ENCODE measurements at places on chromosomes 5 and 9.

GRCh38 chr5:7846327-7846726, 4.6 kb downstream of the CFAP90 start:
- no peak for DNase-seq

GRCh38 chr5:125026867-125027731, 280.7 kb upstream of the ZNF608 start:
- DNase-seq, result no peak

DNA sequence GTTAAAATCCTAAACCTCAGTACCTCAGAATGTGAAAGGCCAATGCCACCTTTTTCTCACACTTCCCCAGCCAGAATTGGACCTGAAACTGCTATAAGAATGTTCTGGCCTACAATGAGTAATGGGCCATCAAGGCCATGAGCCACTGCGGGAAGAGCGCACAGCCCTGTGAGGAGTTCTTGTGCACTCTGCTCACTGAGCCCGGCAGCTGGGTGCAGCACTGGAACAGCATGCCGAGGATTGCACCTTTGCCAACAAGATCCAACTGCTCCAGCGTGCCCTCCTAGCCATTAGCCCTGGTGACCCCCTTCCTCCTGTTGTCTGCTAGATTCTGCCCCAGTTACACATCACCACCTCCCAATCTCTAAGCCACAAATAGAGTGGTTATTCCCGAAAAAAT, 758.1 kb downstream of the PRELID2 start:
- no peak for DNase-seq

- DNase-seq, result no peak
Observed at GRCh38 chr5:73652391-73652790, 26.4 kb downstream of the ARHGEF28 start.

DNA sequence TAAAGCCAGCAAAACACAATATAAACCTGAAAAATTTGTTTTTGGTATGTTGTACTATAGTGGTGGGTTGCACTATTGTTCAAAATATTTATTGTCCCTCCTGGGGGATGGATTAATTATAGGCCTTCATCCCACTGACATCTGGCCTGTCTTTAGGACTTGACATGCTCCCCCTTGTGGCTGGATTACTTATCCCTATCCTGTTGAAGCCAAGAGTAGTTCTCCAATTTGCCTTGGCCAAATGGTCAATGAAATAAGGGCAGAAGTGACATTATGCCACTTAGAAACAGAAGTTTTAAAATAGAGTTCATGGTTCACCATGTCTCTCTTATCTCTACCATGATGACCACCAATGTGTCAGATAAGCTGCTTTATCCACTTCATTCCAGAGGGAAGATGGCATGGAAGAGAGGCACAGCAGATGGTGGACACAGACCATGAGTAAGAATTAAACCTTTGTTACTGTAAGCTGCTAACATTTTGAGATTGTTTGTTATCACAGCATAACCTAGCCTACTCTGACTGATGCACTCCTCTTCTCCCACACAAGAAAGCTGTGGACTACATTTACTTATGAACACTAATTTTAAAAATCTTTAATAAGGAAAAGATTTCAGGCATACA, 29.2 kb upstream of the ARHGEF28 start:
- DNase-seq, result no peak

- DNase-seq, result no peak
Observed at GRCh38 chr9:68567565-68567964, 26.9 kb upstream of the TMEM252 start.

DNA sequence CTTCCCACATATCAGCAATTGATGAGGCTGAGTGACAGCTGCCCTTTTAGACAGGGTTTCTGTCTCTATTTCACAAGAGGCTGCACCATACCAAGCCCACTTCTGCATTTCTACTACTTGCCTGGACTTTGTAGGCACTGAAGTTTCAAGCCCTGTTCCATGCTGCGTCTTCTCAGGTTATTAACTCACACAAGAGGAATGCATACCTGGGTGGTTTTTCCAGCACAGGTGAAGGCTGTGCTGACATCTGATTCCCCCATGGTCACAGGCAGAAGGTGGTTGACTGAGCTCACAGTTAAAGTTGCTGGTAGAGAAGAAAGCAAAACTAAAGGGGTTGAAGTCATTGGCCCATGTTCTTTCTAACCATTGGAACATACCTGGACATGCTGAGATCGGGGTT, 86.6 kb downstream of the MAMDC2 start:
- DNase-seq, result no peak

GRCh38 chr9:120263836-120264235, 316.1 kb downstream of the CDK5RAP2 start:
- no peak for DNase-seq

- DNase-seq, result peak; percentile 34
Observed at GRCh38 chr9:82513242-82513751, 524.7 kb downstream of the SPATA31D1 start.

GRCh38 chr5:175491223-175491622, 12.9 kb downstream of the SFXN1 start:
- DNase-seq, result no peak

GRCh38 chr5:168646335-168646734, 67.2 kb upstream of the PANK3 start:
- no peak for DNase-seq

- no peak for DNase-seq
Observed at GRCh38 chr5:177306674-177307543, 3.3 kb downstream of the PRELID1 start.

- DNase-seq, result no peak
Observed at GRCh38 chr5:60724126-60724525, 24.2 kb upstream of the DEPDC1B start.

DNA sequence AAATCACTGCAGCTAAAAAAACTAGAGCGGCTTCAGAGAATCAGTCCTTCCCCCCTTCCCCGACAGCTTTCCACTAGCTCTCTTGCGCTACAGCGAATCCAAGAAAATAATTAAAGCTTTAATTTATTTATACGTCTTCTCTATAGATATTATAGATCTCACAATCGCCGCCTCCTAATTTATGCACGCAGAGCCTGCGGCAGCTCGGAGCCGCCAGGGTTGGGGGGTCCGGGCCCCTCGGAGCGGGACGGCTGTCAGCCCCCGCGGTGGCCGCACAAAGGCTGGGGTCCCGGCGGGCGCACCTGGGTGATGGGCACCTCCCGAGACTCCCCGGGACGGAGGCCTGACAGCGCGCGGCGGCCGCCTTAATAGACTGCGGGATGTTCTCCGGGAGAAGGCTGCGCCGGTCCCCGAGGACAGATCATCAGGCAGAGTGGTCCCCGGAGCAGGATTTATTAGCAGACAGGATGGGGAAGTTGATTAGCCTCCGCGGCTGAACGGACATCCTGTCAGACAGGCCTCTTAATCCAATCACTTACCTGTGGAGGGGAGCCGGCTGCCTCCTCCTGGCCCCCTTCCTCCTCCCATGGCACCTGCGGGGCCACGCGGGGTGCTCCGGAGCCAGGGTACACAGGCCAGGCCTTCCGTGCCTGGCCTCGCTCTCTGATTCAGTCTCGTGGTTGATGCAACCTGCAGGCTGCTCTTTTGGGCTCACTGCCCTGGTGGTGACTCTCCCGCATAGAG, 166.8 kb downstream of the MELK start:
- no peak for DNase-seq

DNA sequence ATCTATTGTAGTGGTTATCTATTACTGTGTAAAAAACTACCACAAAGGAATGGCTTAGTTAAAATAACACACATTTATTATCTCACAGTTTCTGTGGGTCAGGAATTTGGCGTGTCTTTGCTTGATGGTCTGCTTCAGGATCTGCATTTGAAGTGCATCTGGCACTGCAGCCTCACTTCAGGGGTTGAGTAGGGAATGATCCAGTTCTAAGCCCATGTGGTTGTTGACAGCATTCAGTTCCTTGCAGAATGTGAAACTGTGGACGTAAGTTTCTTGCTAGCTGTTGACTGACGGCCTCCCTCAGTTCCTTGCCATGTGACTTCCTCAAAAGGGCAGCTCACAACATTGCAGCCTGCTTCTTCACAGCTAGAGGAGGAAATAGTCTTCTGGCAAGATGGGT, 2.1 kb upstream of the OGN start:
- peak; percentile 43 for DNase-seq

GRCh38 chr5:6462671-6463070, 14.0 kb downstream of the UBE2QL1 start:
- DNase-seq, result no peak

- no peak for DNase-seq
Observed at GRCh38 chr9:129326061-129327005, 148.3 kb upstream of the IER5L start.

DNA sequence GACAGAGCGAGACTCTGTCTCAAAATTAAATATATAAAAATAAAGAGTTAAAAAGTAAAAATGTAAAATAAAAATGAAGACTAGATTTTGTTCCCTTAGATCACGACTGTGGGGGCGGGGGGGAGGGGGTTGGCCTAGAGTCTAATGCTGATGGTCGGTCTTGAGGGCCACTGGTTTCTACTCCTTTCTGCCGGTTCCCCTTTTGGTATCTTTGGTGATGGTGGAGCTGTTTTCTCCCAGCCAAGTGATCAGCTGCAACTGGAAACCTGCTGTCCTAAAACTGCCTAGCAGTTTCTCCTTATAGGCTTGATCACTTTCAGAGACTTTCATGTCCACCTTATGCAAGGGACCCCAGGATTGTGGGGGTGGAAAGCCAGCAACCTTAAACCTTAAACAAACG, 1.1 kb downstream of the SRD5A1 start:
- DNase-seq, result no peak

DNA sequence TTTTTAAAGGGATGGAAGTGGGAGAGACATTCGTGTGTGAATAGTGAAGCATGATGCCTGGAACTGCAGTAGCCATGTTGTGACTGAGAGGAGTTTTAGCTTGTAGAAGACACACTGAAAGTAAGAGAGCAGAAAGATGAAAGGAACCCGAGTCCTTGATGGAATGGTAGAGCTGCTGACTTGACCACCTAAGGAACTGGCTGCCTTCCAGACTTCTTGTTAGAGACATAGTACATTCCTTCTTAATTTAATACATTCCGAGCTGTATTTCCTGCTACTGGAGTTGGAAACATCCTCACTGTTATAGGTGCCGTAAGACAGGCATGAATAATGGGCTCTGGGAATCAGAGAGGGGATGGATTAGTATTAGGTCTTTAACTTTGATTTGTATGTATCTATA, 7.4 kb downstream of the CER1 start:
- no peak for DNase-seq

- no peak for DNase-seq
Observed at GRCh38 chr5:61303346-61303745, 28.7 kb upstream of the ZSWIM6 start.

DNA sequence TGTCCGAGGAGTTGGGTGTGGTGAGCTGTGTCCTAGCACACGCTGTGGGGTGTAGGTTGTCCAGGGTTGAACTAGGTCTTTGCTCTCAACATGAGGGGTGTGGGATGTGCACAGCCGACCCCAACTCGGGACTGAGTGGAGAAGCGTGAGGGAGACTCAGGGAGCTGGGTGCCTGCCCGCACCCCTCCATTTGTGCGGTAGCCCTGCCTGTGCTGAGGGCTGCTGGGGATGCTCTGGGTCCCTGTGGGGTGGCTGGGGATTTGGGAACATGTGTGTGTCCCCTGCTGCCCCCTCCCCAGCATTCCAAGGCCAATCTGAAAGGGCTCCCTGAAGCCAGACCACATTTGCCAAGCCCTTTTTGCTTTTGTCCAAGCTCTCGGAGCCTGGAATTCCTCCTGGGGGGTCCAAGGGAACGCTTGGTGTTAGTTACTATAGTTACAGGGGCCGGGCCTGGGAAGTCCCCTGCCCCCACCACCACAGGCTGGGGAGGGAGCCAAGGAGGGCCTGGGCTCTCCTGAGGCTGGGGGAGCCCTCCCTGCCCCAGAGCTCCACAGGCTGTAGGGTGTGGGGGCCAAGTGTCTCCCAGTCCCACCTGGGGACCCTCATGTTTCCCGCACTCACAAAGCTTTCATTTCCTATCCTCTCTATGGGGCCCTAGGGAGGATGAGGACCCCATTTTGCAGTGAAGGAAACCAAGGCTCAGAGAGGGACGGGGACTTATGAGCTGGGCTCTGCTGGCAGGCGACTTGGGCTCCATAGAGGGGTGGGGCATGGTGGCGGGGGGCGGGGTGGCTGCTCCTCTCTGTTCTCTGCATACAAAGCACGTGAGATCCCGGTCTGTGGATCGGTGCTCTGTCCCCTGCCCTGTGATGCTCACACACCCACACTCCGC, 1.1 kb downstream of the CRB2 start:
- DNase-seq, result no peak

DNA sequence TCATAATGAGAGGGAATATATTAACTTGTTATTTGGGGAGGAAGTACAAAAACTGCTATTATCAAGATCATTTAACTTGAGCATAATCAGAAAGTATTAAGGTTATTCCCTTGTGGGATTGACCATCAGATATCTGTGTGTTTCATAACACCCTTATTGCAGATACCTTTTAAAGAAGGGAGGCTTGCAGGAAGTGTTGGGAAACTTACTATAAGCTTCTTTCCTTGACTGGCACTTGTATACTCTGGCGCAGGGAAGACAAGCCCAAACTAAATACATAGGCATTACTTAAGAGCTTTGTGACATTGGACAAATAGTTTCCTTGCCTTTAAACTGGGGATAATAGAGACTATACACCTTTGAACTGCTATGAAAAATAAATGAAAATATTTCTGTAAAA, 50.9 kb downstream of the PIK3R1 start:
- no peak for DNase-seq

GRCh38 chr5:78419396-78419795, 59.0 kb downstream of the SCAMP1 start:
- DNase-seq, result no peak

DNA sequence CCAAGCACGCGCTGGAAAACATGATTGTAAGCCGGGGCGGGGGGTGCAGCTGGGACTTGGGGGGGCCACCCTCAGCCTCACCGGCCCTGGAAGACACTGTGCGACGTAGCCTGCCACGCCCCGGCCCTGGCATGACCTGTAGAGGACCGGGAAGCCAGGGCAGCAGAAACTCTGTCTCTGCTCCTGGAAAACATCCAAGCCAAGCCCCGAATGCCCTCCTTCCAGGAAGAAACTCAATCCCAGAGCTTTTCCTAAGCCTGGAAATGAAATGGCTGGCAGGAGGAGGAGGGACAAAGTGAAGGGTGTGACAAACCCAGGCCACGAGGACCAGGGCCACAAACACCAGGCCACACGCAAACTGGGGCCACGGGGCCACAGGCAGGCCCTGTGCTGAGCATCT, 55.4 kb downstream of the KCNT1 start:
- DNase-seq, result peak; percentile 59

DNA sequence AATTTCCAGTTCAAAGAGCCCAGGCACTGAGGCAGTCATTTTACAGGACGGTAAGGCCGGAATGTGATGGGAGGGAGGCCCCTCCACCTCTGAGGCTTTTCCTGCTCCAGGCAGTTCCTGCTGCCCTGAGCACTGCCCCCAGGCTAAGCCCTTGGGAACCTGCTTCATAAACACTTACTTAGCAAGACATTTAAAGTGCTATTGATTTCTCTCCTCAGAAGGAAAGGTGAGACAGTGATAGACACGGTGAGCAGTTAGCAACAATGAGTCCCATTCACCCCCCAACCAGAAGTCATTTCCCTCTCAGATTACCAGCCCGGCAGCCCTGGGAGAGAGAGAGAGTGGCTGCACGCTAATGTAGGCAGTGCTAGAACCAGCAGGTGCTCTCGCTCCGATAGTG, 462.5 kb downstream of the SPOCK1 start:
- DNase-seq, result no peak

GRCh38 chr5:17118631-17119030, 98.8 kb upstream of the BASP1 start:
- DNase-seq, result peak; percentile 72

GRCh38 chr9:74284581-74285450, 212.3 kb upstream of the RORB start:
- DNase-seq, result no peak

GRCh38 chr5:125576822-125577221, 830.4 kb upstream of the ZNF608 start:
- no peak for DNase-seq

All from femur (tissue), 1 donor.